ENCODE measurements at places on chromosomes 7 and 10. TPM values are rescaled to one million over a fixed set of nuclear protein-coding genes. Genes with fewer than 3 reads are reported as not detected.

- no peak for DNase-seq
- H3K27ac ChIP-seq: no peak overlapping the region
- H3K4me3 ChIP-seq: no peak overlapping the region
- H3K27me3 ChIP-seq: no peaks in the 10 kb centered on the region
- no peaks in the 10 kb centered on the region for H3K36me3 ChIP-seq
Observed at GRCh38 chr10:91598211-91598977, 34.5 kb downstream of the PPP1R3C start.

TBXAS1 gene
- total RNA-seq: 80.4 TPM

DNA sequence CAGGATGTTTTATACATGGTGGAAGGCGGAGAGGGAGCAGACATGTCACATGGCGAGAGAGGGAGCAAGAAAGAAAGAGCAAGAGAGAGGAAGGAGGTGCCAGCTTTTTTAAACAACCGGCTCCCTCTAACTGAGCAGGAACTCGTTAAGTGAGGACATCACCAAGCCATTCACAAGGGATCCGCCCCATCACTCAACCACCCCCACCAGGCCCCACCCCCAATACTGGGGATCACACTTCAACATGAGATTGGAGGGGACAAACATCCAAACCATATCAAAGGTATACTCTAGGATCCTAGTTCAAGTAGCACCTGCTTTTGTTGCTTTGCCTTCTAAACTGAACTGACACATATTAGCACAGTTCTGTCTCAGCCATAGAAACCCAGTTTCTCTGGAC is 141.9 kb upstream of the KLF14 start:
- peak overlapping the region; percentile 94 for H3K27ac ChIP-seq
- H3K27me3 ChIP-seq: no peaks in the 10 kb centered on the region
- H3K4me3 ChIP-seq: no peak overlapping the region

GATA3 gene
- total RNA-seq: not detected

GRCh38 chr7:151599401-151600227 is 79.9 kb upstream of the RHEB start:
- H3K27me3 ChIP-seq: no peaks in the 10 kb centered on the region
- peaks cover 5% of the 10 kb centered on the region for H3K36me3 ChIP-seq
- peaks cover 25% of the 10 kb centered on the region for H3K4me1 ChIP-seq
- H3K4me3 ChIP-seq: no peak overlapping the region

DNA sequence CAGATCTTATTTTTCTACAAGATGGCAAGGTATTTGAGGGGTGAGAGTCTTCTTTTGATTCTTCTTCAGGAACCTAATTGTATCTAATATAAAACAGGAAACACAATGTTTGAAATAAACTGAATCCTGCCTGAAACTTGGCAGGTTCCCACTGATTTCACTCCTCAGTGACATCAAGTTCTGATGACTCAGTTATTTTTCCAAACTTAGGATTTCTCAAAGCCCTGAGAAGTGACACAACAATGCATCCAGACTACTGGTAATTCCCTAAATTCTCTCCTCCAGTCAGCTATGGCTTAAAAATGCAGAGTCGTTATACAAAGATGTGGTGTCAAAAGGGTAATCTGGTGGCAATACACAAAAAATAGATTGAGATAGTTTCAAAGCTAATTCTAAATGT is 80.9 kb downstream of the ABLIM1 start:
- peak overlapping the region; percentile 77 for H3K27ac ChIP-seq
- DNase-seq: peak; percentile 50
- no peaks in the 10 kb centered on the region for H3K4me1 ChIP-seq
- no peak overlapping the region for H3K4me3 ChIP-seq
- H3K27me3 ChIP-seq: no peaks in the 10 kb centered on the region

BAZ1B gene
- total RNA-seq: 66.3 TPM

- no peak overlapping the region for H3K4me3 ChIP-seq
- no peak for DNase-seq
- no peak overlapping the region for H3K27ac ChIP-seq
- H3K27me3 ChIP-seq: no peaks in the 10 kb centered on the region
- no peaks in the 10 kb centered on the region for H3K36me3 ChIP-seq
Observed at GRCh38 chr7:17624379-17624778, 315.9 kb downstream of the SNX13 start.

GRCh38 chr7:138669364-138669763 is 31.8 kb downstream of the SVOPL start:
- H3K36me3 ChIP-seq: no peaks in the 10 kb centered on the region
- no peaks in the 10 kb centered on the region for H3K27me3 ChIP-seq
- DNase-seq: no peak

DNA sequence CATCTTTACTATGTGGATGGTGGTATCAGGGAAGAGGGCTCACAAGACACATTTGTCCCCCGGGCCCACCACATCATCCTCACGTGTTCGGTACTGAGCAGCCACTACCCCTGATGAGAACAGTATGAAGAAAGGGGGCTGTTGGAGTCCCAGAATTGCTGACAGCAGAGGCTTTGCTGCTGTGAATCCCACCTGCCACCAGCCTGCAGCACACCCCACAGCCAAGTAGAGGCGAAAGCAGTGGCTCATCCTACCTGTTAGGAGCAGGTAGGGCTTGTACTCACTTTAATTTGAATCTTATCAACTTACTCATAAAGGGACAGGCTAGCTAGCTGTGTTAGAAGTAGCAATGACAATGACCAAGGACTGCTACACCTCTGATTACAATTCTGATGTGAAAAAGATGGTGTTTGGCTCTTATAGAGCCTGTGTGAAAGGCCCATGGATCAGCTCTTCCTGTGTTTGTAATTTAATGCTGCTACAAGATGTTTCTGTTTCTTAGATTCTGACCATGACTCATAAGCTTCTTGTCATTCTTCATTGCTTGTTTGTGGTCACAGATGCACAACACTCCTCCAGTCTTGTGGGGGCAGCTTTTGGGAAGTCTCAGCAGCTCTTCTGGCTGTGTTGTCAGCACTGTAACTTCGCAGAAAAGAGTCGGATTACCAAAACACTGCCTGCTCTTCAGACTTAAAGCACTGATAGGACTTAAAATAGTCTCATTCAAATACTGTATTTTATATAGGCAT is 9.1 kb upstream of the CSGALNACT2 start:
- H3K27ac ChIP-seq: no peak overlapping the region
- DNase-seq: no peak
- no peak overlapping the region for H3K4me3 ChIP-seq
- no peaks in the 10 kb centered on the region for H3K27me3 ChIP-seq
- no peaks in the 10 kb centered on the region for H3K36me3 ChIP-seq

DNA sequence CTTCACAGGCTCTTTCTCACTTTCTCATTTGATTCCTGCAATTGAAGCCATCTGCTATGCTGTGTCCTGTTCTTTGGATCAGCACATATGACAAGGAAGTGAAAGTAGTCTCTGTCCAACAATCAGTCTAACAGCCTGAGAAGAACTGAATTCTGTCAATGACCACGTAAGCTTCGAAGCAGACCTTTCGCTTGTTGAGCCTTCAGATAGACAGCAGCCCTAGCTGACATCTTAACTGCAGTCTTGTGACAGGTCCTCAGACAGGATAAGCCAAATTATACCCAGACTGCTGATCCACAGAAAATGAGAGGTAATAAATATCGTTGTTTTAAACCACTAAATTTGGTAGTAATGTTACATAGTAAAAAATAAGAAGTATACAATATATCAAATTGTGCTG is 691.0 kb upstream of the LRRTM3 start:
- no peak for DNase-seq
- H3K27me3 ChIP-seq: no peaks in the 10 kb centered on the region
- no peak overlapping the region for H3K4me3 ChIP-seq
- no peaks in the 10 kb centered on the region for H3K4me1 ChIP-seq

Data from tibial nerve (tissue), 4 donors.